ENCODE measurements at places on chromosomes 16 and 17.

DNA sequence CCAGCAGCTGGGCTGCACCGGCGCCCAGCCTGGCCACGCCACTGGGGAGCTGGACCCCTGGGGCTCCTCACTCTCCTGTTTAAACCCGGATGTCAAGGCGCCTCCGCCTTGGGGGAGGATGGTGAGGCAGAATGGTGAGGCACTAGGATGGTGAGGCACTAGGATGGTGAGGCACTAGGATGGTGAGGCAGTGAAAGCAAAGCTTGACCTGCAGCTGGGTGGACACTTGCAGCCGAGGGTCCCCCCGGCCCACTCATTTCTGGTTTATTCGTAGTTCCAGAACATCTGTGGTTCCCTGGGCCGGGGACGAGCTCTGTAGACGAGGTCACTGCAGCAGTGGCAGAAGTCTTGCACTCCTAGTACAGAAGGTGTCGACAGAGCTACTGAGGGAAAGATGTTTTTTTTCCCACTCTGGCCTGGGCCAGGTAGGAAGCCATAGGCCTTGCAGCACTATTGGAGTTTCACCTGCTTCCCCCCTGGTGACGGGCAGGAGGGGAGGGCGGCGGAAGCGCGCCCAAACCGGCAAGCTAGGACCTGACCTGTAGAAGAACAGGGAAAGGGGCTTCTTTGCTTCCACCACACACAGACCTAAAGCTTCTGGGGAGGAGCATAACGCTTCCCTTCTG, 1.1 kb upstream of the HNF1B start:
- no peak for DNase-seq

DNA sequence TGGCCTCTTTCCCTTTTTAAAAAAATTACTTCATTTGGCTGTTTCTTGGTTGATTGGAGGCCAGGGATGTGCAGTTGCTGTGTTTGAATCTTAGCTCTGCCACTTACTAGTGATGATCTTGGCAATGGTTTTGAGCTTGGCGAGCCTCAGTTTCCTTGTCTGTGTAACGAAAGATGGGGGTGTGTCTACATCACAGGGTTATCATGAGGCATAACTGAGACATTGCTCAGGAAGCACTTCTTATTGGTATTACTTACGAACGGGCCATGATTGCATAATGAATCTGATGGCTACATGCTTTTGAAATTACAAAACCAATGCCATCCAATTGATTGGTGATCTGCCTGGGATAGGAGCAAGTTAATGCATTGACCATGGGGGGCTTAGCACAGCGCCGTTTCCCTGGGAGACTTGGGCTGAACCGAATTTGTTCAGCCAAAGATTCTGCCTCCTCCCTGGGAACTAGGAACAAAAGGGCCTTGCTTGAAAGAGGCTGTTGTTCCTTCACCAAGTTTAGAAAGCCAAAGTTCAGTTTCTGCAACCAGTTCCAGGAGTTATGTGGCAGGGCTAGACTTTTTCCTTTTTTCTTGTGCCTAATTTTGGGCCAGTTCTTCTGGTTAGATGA, 21.9 kb downstream of the CMIP start:
- no peak for DNase-seq

- DNase-seq, result no peak
Measured at GRCh38 chr17:15236281-15237105, 28.6 kb downstream of the PMP22 start.

GRCh38 chr17:1037238-1037879, 40.4 kb downstream of the TIMM22 start:
- no peak for DNase-seq

DNA sequence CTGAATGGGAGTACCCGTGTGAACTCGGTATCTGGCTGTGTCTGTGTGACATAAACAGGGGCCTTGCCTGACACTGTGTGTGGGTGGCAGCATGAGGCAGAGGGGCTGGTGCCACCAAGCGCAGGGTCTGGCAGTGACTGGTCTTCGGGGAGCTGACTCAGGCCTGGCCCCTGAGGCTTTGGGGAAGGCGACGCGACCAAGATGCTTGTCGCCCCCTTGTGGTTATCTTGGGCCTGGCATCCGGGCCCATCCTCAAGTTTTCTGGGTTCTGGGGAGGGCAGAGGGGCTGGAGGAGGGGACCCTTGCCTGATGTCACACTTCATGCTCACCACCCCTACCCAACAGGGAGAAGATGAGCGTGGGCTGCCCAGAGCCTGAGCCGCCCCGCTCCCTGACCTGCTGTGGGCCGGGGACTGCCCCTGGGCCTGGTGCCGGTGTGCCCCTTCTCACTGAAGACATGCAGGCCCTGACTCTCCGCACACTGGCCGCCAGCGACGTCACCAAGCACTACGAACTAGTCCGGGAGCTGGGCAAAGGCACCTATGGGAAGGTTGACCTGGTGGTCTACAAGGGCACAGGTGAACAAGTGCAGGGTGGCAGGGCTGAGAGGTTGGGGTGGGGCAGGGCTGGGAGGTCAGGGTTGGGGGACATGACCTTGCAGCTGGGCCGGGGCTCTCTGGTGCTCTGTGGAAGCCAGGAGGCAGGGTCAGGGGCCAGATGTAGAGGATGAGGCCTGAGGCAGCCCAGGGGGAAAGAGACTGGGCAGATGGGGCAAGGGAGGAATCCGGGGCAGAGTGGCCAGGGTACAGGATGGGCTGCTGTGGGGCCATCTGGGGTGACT, 24.9 kb downstream of the SBK1 start:
- peak; percentile 73 for DNase-seq

DNA sequence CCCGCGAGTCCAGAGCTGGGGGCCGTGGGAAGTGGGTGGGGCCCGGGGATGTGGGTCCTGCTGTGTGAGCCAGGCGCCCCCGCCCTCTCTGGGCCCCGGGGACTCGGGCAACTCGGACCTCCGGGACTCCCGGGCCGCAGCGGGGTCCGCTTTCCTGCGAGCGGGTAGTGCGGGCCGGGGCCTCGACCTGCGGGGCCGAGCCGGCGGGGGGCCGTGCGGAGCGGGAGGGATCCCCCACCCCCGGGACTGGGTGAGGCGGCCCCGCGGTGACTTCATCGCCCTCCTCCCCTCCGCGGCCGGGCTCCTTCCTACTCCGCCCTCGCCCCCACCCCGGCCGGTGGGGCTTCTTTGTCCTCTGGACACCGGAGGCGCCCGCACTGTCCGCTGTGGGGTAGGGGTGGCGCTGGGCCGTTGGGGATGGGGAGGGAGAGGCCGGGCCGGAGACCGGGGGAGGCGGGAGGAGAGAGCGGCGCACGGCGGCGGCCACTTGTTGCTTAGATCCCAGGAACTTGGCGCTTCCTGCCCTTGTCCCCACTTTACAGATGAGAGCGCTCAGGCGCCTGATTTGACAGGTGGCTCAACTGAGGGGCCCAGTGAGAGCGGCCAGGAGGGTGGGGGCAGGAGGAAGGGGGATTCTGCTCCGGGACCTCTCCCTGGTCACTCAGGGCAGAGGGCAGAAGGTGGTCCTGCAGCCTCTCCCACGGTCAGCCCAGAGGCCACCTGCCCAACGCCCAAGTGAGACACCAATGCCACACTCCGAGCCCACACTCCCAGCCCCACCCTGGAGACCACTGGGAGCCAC, 874 bp downstream of the CMTM3 start:
- peak; percentile 57 for DNase-seq

GRCh38 chr17:41655611-41656111, 31.3 kb upstream of the KRT17 start:
- DNase-seq, result no peak

DNA sequence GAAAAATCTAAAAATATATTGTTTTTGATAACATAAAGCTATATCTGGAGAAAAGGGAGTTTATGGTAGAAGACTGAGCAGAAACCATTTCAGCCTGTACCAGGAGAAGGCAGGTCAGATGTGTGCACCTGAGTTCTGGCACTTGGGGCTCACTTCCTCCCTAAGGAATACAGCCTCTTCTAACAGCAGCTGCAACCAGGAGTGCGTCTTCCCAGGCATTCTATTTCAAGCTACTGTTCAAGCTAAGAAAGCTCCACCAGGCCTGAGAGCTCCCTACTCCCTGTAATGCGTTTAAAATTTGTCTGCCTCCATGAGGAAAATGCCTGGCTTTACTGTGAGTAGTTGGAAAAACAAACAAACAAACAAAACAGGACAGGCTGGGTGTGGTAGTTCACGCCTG, 96.1 kb downstream of the ZNF778 start:
- DNase-seq, result no peak
